ENCODE measurements at places on chromosomes 2 and 18. TPM values are rescaled to one million over a fixed set of nuclear protein-coding genes. Genes with fewer than 3 reads are reported as not detected.

Gene TMEM37
- 31.1 TPM for polyA plus RNA-seq

Gene SLC9A4
- not detected for polyA plus RNA-seq

Gene CYP1B1
- 1.3 TPM for polyA plus RNA-seq

Gene SERPINB5
- polyA plus RNA-seq = not detected

Gene CDCA7
- 80.2 TPM for polyA plus RNA-seq

Gene ARHGAP25
- polyA plus RNA-seq = 10.2 TPM

Gene PNKD
- 59.7 TPM for polyA plus RNA-seq

Gene METTL4
- 21.7 TPM for polyA plus RNA-seq

Gene RFX8
- polyA plus RNA-seq = 1.4 TPM

Gene TFCP2L1
- polyA plus RNA-seq = 3.9 TPM

Gene RGPD3
- polyA plus RNA-seq = 0.79 TPM

Gene ATP8B1
- polyA plus RNA-seq = 19.2 TPM

Gene ADAM23
- 4.0 TPM for polyA plus RNA-seq

Gene COLEC12
- polyA plus RNA-seq = 110 TPM

Gene RGPD5
- 22.6 TPM for polyA plus RNA-seq

Gene PSD4
- 16.7 TPM for polyA plus RNA-seq

Gene DTNA
- 9.5 TPM for polyA plus RNA-seq

Gene DTNB
- polyA plus RNA-seq = 31.3 TPM

Gene TMEM17
- polyA plus RNA-seq = 4.3 TPM

Data from left lung (tissue), 14 donors.